Left colon (tissue), 2 donors: ENCODE measurements at places on chromosomes 16 and 17. TPM values are rescaled to one million over a fixed set of nuclear protein-coding genes. Genes with fewer than 3 reads are reported as not detected.

The ZG16 gene
- 1,793 TPM for total RNA-seq

DNA sequence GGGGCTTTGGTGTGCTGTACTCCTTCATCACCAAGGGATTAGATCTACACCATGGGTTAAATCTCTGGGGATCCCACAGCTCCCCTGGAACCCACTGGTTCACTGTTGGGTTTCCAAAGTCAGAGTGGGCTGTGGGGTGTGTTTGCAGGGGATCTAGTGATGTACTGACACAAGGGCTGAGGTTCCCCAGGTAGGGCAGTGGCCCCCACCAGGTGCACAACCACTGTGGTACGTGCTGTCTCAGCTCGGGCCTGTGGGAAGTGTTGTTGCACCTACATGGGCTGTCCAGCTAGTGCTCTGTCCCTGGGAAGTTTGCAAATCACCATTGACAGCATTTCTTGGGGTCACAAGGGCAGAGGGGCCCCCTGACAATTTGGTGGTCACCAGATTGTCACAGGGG lies 134.4 kb upstream of the CDH8 start:
- no peak for DNase-seq

DNA sequence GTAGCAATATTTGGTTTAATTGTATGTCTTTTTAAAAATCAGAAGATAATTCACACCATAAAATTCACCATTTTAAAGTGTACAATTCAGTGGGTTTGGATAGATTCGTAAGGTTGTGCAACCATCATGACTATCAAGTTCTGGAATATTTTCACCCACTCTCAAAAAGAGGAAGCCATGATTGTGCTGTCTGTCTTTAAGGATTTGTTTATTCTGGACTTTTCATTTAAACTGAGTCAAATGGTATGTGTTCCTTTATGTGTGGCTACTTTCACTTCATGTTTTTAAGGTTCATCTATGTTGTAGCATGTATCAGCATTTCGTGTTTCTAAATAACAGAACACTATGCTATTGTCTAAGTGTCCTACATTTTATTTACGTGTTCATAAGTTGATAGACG lies 68.1 kb upstream of the CPHXL start:
- no peak for DNase-seq

DNA sequence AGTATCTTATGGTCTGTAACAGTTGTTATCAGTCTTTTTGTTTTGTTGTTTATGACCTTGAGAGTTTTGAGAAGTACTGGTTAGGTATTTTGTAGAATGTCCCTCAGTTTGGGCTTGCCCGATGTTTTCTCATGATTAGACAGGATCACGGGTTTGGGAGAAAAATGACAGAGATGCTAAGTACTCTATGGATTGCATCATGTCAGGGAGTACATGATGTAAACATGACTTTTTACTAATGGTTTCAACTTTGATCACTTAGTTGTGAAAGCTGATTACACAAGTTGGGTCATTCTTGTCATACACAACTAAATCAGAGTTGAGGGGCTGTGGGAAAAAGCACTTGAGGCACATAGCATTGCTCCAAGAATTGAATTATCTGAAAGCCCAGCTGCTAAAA lies 94.7 kb upstream of the SIAH1 start:
- no peak for DNase-seq

DNA sequence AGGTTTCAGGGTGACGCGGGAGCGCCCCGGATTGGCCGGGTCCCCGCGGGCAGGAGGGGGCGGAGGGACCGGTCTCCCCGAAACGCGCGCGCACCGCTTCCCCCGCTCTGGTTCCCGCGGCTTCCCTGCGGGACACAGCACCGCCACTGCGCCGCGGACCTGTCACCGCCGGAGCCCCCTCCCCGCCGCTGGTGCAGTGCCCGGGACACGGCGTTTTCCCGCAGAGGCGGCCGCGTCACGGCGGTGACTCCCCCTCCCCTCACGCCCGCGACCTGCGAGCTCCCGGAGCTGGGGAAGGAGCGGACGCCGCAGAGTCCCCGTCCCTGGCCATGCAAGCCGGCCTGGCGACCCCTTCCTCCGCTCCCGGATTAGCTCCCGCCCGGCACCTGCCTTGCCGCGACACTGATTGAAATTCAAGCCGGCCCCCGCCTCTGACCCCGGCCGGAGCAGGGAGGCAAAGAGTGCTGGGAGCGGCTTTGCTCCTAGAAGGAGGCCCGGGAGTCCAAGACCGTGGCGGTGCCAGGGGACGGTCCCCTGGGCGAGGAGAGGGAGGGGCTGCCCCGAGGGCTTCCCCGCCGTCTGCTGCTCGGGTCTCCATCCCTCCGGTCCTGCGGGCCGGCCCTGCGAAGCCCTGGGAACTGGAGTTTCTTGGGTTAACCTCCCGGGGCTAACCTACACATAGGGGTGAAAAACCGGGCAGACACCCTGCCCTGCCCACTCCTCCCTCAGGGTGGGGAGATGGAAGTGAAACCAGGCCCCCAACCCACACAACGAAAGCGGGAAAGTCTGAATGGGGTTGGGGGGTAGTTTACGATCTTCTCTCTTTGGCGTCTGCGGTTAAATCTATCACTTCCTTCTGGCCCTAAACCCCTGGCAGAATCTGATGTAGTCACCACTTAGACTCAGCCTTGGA lies 1.0 kb downstream of the RHBDL3 start:
- no peak for DNase-seq

DNA sequence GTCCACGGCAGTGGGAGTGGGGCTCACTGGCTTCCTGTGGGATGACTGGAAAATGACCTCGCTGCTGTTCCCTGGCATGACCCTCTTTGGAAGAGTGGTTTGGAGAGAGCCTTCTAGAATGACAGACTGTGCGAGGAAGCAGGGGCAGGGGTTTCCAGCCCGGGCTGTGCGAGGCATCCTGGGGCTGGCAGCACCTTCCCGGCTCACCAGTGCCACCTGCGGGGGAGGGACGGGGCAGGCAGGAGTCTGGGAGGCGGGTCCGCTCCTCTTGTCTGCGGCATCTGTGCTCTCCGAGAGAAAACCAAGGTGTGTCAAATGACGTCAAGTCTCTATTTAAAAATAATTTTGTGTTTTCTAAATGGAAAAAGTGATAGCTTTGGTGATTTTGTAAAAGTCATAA lies 7.8 kb upstream of the RNF213 start:
- peak; percentile 84 for DNase-seq

The TMEM220 gene
- 10.5 TPM for total RNA-seq

DNA sequence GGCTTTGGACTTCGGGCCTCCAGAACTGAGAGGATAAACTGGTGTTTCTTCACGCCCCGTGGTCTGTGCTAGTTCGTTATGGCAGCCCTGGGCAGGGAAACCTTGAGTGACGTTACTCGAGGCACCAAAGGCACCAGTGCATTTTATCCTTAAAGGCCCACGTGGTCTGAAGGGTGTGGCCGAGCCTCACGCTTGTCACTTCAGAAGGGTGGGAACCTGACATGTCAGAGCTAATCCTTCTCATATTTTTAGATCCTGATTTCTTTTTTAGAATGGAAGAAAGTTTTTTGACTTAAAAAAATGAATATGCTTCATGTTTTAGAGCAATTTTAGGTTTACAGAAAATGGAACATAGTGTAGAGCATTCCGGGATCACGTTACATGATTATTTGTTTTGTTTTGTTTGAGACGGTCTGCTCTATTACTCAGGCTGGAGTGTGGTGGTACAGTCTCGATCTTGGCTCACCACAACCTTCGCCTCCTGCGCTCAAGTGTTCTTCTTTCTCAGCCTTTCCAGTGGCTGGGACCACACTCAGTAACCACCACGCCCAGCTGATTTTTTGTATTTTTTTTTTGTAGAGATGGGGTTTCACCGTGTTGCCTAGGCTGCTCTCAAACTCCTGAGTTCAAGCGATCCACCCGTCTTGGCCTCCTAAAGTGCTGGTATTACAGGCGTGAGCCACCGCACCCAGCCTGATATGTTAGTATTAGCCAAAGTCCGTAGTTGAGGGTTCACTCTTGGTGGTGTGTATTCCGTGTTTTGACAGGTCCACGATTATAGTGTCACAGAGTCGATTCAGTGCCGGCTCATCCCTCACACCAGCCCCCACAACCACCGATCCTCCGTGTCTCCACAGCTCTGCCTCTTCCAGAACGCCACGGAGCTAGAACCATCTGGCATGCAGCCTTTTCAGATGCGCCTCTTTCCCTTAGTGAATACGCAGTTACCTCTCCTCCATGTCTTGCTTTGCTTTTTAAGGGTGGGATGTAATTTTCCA lies 47.9 kb downstream of the RAB11FIP3 start:
- DNase-seq = no peak

GRCh38 chr17:63987221-63988126 lies 10.7 kb upstream of the PRR29 start:
- no peak for DNase-seq

- no peak for DNase-seq
These were observed 1444.8 kb upstream of the CDH8 start for GRCh38 chr16:63481060-63481459.

DNA sequence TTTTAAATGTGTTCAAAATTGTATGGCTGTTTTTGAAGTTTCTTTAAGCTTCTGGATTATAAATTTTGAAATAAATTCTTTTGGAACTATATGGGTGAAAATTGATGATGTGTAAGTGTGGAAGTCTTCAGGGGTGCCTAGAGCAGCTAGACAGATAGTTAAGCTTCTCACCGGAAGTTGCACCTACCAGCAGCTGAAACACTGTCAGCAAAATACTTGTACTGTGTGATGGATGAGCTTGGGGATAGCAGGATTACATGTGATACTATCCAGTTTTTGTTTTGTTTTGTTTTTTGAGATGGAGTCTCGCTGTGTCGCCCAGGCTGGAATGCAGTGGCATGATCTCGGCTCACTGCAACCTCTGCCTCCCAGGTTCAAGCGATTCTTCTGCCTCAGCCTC lies 19.7 kb downstream of the RBL2 start:
- DNase-seq = no peak

- DNase-seq = no peak
These were observed 33.5 kb upstream of the GOSR1 start for GRCh38 chr17:30443721-30444120.

DNA sequence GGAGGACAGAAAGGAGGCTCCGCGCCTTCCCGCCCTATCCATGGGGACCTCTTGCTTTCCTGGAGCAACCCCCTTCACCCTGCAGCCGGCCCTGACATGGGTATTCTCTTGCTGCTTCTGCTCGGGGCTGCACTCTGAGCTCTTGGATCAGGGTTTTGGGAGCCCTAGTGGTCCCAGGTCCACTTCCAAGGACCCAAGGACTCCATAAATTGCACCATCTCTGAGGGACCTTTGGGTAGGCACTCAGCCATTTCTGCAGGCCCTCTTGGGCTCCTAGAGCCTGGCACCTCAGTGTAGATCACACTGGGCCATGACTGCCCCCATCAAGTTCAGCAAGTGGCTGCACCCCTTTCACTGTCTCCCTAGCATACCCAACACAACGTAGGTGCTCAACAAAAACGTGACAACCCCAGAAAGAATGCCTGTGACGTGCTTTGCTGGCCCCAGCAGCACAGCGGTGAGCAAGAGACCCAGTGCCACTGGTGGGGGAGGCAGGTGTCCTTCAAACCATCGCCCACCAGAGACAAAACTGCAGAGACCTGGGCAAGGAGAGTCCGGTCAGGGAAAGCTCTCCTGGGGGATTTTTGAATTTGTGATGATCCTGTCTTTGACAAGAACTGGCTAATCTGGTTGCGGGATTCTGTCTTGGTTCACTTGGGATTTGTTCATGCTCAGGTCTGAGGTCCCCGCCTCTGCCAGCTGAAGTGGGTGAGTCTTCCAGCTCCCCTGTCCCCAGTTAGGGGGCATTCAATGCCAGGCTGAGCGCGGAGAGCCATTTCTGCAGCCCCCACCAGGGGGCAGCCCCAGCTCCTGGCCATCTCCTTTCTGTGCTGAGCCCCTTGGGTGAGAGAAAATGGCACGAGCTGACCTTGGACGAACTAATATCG lies 2.5 kb upstream of the RAB11FIP4 start:
- DNase-seq = no peak

- peak; percentile 59 for DNase-seq
These were observed 56.0 kb downstream of the TNFRSF13B start for GRCh38 chr17:16915752-16916556.

- DNase-seq = peak; percentile 66
These were observed 656 bp upstream of the GEMIN4 start for GRCh38 chr17:752620-753219.

The MYH10 gene
- total RNA-seq = 5.6 TPM

DNA sequence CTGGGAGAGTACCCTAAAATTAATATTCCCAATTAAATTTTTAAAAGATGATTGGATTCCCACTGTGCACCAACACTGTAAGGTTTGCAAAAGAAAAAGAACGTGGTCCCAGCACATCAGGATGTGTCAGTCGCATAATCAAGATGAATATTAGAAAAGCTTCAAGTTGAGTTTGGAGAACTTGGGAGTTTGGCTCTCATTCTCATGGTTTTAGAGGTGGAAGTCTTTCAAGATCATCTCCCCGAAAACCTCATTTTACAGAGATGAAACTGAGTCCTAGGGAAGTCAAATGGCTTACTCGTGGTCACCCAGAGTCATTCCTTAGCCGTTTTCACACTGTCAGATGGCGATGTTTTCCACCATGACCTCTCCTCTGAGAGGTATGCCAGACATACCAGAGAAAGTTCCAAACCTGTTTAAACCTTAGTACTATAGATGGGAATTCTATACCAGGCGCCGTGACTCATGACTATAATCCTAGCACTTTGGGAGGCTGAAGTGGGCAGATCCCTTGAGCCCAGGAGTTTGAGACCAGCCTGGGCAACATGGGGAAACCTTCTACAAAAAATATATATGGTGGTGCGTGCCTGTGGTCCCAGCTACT lies 1.2 kb downstream of the SEC14L1 start:
- DNase-seq = no peak

The TEKT5 gene
- total RNA-seq = 0.52 TPM

DNA sequence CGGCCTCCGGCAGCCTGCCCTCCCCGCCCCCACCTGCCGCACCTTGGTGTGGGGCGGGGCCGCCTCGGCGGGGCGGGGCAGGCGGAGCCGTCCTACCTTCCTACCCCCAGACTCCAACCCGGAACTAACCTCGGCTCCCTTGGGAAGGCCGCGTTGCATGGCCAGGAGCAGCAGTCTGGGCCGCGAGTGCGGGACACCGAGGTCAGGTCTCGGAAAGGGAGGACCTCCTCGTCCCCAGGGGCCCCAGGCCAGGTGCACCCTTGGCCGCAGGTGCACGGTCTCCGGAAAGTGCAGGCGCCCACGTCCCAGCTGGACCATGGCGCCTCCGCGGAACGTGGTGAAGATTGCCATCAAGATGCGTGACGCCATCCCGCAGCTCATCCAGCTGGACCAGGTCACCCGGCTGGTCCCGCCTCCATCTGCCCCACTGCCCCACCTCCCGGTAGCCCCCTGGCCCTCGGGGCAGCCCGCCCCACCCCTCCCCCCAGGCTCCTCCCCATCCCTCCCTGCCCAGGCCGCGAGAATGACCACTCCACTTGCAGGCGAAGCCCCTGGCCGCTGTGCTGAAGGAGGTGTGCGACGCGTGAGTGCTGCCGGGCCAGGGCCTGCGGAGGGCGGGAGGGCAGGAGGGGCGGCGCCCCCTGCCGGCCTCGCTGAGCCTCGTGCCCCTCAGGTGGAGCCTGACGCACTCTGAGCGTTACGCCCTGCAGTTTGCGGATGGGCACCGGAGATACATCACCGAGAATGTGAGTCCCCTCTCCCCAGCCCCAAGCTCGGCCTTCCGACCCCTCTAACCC lies at the start of gene ELMO3:
TSS of gene ELMO3 (plus strand) at position 121 of the 797 bp plus-strand sequence. CDS start at position 317, 196 bp downstream.
- peak; percentile 89 for DNase-seq

The SPATA22 gene
- not detected for total RNA-seq
